ENCODE measurements at places on chromosomes 7 and 10. TPM values are rescaled to one million over a fixed set of nuclear protein-coding genes. Genes with fewer than 3 reads are reported as not detected.

CCZ1 gene
- 67.4 TPM for total RNA-seq

GRCh38 chr10:11091517-11092102 lies 73.9 kb downstream of the CELF2 start:
- no peak for DNase-seq

WNT8B gene
- not detected for total RNA-seq

DNA sequence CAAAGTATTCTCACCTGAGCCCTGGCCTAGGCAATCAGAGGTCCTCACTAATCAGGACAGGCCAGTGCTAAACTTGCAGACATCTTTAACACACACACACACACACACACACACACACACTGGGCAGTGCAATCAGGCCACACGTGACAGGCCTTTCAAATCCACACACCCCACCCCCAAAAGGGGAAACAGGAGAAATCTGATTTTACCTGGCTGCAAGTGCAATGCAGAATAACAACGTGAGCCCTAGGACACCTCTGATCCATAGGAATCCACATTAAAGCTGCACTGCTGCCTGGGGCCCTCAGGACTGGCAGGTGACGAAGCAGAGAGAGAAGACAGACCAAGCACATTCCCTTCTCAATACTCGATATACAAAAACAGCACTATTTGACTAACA lies 218.9 kb downstream of the FAM107B start:
- no peak for DNase-seq

DNA sequence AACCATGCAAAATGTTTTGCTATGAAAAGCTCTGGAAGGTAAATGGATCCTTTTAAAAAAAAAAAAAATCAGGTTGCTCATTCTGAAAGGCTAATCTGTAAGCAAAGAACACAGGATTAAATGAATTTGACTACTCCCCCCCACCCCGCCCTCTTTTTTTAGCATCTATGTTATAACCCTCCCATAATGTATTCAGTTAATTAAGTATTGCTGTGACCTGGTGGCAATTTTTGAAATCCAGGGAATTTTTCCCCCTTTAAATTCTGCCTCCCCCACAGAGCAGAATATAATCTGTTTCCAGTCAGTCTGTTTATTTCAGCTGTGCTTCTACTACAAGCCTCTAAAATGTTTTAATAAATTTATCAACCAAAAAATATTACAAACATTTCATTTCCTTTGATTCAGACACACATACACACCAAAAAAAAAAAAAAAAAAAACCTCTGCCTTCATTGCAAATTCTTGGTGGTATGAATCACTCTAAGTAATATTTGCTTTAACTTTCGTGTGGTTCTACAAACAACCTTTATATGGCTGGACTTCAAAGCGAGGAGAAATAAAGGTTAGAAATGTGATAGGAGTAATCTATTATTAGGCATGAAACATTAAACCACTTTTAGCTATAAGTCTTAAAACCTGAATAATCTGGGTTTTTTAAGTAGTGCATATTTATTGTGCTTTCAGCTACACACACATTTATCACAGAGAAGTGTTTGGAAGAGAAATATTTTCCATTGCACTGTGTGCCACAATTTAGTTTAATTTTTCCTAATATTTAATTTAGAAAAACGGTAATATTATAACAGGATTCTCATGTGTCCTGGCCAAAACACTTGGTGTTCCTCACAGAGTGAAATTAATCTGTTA lies 64.4 kb upstream of the ARID5B start:
- no peak for DNase-seq

- no peak for DNase-seq
Measured at GRCh38 chr10:93580828-93581227, 14.4 kb downstream of the FFAR4 start.

- DNase-seq: no peak
Measured at GRCh38 chr10:88851706-88852105, at the start of gene ANKRD22. Gene ANKRD22 (minus strand): TSS chr10:88851844. CDS start chr10:88851607, 237 bp downstream.

- no peak for DNase-seq
Measured at GRCh38 chr10:49512121-49512809, 26.7 kb downstream of the ERCC6 start.

- DNase-seq: no peak
Measured at GRCh38 chr10:78250313-78251015, 216.8 kb downstream of the RPS24 start.

DNA sequence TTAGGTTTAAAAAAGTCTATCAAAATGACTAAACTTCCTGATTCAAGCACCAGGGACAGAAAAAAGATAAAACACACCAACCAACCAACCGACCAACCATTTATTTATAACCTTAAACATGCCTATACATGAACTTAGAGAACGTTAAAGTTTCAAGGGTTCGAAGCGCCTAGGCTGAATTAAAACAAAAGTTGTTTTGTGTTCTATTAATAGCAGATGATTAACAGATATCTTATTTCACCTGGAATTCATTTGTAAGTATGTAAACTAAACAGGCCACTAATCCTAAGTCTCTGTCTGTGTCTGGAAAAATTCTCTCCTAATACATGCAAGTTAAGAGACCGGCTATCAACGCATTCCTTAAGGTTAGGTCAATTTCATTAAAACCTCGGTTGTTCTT lies 1.4 kb downstream of the BAIAP2L1 start:
- DNase-seq: no peak

DNA sequence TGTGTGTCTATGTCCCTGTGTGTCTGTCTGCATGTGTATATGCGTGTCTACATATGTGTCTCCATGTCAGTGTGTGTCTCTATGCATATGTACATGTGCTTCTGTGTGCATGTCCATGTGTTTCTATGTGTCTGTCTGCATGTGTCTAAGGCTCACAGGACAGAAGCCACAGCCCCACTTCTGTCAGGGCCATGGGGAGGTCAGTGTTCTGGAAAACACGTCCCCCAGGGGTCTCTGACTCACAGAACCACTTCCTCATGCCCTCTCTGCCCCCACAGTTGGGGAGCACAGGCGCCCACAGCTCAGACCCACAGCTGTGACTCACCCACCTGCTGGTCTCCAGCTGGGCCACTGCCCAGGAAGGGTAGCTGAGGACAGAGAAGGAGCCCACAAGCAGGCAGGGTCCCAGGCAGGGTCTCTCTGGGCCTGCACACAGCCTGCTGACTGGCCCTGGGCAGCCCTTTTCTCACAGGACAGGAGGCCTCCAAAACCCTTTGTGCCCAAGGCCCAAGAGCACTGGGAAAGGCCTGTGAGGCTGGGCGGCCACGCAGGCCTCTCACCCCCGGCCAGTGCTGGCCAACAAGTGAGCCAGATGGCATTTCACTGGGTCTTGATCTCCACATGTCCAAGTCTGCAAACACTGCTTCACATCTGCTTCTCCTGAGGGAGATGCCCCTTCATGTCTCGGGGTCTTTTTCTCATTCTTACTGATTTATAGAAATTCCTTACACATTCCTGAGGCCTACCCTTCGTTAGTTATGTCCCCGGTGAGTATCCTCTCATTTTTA lies 102.9 kb upstream of the FAM20C start:
- DNase-seq: no peak

- DNase-seq: no peak
Measured at GRCh38 chr7:112449353-112449752, 907 bp upstream of the IFRD1 start.
